HuH-7.5 (cell line): ENCODE measurements at places on chromosomes 11 and 22.

DNA sequence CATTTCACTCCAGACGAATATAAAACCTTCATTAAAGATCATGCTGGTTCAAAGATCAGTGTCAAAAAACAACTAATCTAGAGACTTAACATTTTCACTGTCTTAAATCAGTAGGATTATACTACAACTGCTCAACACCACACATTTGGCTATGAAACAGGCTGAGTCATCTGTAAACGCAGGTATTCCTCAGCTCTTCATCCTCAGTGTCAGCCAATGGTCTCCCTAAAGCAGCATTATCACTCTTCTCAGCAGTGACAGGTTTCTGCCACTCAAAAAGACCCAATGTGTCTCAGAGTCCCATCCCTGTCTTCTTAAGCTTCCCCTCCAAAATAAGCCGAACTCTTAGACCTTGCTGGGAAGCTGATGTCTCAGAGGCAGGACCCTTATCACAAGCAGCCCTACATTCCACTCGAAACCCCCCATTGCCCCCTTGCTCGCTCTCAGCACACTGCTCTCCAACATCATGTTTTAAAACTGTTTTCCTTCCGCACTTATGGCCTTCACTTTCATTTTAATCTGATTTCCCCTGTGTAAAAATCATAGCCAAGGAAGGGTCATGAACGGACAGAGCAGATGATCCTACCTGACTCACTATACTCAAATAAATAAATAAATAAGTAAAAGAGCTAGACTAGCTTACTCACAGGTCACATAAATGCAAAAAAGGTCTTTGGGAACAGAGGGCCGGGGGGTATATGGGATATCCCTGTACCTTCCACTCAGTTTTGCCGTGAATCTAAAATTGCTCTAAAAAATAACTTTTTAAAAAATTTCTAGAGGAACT lies 23.0 kb downstream of the CDON start:
- no peak for DNase-seq

DNA sequence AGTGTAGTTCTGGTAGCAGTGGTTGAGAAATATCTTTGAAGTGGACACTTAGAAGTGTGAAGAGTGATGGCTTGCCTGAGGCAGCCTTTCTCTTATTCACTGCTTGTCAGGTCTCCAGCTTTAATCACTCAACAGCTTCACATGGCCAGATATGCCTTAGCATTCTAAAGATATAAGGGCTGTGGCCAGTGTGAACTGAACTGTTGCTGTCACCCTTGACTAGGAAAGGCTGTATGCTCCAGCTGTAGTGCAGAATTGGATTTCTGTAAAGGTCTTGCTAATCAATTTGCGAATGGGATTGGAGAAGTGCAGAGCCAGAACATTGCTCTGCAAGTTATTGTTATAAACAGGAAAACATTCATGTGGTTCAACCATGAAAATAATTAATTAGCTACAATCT lies 266.7 kb downstream of the TMEM135 start:
- no peak for DNase-seq

DNA sequence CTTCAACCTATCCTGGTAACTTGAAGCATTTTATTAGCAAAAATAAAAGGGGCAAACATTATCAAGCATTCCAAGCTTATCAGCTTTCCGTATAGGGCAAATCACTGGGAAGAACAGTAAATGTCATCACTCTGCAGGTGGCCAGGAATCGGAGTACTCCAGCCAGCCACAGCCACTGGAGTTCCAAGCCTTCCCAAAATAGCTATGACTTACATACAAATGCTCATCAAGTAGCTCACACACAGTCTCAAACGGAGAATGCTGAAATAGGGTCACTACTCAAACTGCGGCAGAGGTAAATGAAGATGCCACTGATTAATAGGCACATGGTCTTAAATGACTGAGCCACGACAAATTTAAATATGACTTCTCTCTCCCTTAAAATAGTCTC lies 2.1 kb downstream of the USP28 start:
- DNase-seq, result no peak

DNA sequence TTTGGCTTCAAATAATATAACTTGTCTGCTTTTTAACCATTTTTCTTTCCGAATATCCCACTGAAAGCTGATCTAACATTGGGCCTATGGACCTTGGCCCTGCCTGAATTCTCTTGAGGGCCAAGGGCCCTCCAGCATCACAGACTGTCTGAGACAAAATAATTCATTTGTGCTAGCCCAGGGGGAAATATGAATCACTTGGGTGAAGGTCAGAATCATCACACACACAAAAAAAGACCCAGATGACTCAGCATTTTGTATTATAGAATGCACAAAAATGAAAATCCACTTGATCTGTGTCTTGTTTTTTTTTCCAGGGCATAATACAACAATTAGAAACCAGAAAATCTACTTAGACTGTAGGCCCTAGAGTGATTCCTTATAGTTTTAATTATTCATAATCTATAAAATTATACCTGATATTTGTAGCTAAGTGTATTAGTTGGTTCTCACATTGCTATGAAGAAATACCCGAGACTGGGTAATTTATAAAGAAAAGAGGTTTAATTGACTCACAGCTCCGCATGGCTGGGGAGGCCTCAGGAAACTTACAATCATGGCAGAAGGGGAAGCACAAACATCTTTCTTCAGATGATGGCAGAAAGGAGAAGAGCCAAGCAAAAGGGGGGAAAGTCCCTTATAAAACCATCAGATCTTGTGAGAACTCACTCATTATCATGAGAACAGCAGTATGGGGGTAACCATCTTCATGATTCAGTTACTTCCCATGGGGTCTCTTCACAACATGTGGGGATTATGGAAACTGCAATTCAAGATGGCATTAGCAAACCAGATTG lies 15.6 kb upstream of the RDX start:
- no peak for DNase-seq

DNA sequence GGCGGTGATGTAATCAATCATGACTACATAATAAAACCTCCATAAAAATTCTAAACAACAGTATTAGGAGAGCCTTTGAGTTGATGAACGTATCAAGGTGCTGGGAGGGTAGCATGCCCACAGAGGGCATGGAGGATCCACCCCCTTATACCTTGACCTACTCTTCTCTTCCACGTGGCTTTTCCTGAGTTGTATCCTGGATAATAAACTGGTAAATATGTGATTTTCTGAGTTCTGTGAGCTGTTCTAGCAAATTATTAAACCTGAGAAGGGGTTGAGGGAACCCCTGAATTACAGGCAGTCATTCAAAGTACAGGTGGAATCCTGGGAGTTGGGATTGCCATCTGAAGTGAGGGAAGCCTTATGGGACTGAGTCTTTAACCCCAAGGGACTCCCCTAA lies 446.9 kb downstream of the DYNC2H1 start:
- no peak for DNase-seq

- DNase-seq, result no peak
Measured at GRCh38 chr11:129251067-129251466, 58.9 kb upstream of the ARHGAP32 start.

- DNase-seq, result no peak
Measured at GRCh38 chr22:38954414-38955043, 2.9 kb upstream of the APOBEC3A start.

- DNase-seq, result no peak
Measured at GRCh38 chr11:35377262-35377661, 42.1 kb downstream of the SLC1A2 start.

- DNase-seq, result no peak
Measured at GRCh38 chr22:29277927-29278326, 9.9 kb downstream of the EWSR1 start.

DNA sequence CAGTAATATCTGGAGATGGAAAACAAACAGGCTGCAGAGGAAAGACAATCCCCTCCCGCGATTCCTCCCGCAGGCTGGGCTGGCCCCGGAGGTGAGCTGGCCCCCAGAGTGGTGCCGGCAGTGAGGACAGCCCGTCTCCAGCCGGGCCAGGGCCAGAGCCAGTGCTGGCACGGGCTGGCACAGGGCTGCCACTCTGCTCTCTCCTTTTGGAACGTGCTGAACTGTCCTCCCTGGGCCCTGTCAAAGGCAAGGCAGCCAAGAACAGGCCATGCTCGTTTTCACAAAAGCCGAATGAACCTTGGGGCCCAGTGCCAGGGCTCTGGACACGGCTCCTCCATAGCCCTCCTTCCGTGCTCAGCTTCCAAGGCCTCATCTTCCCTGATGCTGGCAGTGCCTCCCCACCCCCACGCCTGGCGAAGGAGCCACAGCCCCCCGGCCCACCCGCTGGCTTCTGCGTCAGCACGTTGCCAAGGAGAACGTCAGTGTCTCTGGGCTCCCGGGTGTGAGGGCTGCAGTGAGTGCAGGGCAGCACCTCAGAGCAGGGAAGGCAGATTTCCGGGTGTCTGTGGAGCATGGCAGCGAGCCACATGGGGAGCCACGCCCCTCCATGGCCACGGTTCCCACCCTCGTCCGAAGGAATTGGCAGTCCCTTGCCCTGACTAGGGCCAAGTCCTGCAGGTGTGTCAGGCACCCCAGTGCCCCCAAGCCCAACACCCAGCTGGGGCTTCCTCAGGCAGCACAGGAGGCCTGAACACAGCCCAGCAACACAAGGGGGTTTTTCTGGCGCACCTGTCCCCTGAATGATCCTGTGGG lies 28.6 kb downstream of the GNAZ start:
- no peak for DNase-seq

GRCh38 chr11:78419327-78419726 lies 1.7 kb upstream of the GAB2 start:
- DNase-seq, result no peak

DNA sequence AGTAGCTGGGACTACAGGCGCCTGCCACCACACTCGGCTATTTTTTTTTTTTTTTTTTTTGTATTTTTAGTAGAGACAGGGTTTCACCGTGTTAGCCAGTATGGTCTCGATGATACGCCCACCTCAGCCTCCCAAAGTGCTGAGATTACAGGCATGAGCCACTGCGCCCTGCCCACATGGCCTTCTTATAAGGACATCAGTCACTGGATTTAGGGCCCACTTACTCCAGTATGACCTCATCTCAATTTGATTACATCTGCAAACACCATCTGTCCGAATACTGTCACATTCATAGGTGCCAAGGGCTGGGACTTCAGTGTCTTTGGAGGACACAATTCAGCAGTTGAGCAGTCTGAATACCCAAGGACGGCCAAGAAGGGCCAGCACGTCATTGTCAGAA lies 8.2 kb upstream of the PRR5 start:
- no peak for DNase-seq

DNA sequence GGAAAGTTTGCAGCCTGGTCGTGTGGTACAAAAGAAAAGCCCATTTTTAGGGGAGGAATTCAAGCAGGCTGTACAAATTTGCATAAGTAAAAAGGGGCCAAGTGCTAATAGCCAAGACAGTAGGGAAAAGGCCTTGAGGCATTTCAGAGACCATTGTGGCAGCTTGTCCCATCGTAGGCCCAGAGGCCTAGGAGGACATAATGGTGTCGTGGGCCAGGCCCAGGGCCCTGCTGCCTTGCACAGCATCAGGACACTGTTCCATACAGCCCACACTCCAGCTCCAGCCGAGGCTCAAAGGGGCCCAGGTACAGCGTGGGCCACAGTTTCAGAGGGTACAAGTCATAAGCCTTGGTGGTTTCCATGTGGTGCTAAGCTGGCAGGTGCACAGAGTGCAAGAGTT lies 106.9 kb downstream of the GRIK4 start:
- DNase-seq, result no peak

- no peak for DNase-seq
Measured at GRCh38 chr22:47062126-47062525, 299.7 kb downstream of the TBC1D22A start.

- no peak for DNase-seq
Measured at GRCh38 chr11:8289492-8289918, 25.8 kb upstream of the LMO1 start.

GRCh38 chr11:129386795-129387397 lies 11.2 kb downstream of the BARX2 start:
- DNase-seq, result no peak

DNA sequence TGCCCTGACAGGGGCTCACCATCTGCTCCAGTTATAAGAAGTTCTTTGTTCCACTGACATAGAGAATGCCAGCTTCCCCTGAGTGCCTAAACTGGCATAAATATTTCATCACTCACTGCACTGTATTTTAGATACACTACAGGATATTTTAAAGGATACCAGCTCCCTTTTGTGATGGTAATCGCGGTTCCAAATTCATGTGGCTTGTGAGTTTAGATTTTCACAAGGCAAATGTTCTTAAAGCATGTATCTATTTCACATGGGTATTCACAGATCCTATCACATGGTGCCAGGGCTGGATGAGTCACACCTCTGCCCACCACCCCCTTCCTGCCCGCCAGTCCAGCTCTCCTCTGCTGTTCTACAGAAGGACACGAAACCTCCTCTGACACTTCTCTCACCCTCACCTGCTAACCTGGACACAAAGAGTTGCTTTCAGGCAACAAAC lies 105.5 kb downstream of the KCNC1 start:
- no peak for DNase-seq

GRCh38 chr11:93652679-93653078 lies 8.8 kb upstream of the CEP295 start:
- no peak for DNase-seq

DNA sequence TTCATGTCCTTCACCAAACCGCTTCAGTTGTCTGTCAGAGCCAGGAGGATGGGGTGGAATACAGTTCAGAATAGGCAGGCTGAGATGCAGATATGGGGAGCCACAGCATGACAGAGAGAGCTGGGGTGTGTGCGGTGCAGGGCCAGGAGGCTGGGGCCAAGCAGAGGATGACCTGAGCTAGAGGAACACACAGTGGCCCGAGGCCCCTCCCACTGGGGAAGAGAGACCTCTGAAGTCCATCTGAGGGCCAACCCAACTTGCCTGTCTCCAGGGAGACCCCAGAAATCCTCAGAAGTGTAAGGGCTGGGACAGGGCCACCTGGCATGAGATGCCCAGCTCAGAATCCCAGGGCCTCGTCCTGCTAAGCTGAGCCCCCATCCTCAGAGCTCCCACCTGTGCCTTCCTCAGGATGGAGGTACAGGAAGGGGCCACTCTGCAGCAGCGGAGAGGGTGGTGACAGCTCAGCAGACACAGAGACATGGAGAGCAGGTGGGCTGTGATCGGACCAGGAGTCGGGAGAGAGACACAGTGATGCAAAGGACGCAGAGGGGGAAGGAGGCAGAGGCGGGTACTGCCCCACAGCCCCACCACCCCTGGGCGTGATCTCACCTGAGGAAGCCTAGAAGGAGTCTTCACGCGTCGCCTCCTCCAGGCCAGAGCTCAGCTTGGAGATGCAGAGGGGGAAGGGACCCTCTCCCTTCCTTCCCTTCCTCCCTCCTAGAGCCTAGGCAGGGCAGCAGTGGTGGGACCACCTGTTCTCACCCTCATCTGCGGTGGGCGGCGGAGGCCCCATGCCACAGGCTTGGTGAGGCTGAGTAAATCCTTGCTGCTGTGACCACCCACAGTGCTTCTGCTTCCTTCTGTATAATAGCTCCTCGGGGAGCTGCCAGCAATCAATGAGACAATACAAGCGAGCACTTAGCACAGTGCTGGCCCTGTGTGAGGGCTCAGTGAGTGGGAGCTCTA lies 9.1 kb upstream of the TUB start:
- DNase-seq, result no peak

- DNase-seq, result no peak
Measured at GRCh38 chr11:127627629-127628457, 627.3 kb upstream of the KIRREL3 start.

DNA sequence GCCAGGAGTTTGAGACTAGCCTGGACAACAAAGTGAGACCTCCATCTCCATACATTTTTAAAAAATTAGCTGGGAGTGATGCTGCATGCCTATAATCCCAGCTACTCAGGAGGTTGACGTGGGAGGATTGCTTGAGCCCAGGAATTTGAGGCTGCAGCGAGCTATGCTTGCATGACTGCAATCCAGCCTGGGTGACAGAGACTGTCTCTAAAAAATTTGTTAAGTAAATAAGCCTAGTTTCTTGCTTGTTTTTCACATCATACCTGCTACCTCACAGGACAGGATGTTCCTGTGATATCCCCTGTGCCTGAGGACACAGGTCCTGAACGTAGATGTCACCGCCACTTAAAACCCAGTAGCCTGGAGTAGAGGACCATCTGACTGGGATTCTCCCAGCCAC lies 348.6 kb downstream of the MN1 start:
- no peak for DNase-seq
